Uterus (tissue), 4 donors: ENCODE measurements at places on chromosomes 1 and 21.

GRCh38 chr1:24900486-24900849 is 29.6 kb downstream of the RUNX3 start:
- no peak for DNase-seq

DNA sequence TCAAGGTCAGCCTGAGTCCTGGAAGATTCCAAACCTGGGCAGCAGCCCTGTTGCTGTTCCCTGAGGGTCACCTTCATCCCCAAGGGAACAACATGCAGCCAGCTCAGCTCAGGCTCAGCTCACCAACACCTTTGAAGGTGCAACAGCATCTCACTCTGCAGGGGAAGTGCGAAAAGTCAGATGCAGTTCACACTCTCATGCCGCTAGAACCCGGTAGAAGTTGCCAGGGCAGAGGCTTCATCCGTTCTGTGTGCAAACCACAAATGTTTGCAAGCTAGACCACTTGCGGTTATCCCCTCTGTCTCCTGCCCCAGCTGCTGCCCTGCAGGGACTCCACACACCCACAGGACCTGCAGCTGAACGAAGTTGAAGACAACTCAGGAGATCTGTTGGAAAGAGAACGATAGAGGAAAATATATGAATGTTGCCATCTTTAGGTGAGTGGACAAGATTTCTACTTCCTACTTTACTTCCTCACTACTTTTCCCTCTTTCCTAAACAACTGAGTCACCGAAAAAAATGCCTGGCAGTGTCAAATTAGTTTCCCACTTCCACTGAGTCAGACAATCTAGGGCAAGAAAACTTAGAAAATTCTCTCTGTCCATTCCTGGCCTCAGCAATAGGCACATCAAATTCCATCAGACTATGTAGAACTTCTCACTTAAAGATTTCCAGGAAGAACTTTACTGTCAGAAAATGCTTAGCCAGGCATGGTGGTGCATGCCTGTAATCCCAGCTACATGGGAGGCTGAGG is 1.8 kb upstream of the FCRL6 start:
- DNase-seq = no peak

DNA sequence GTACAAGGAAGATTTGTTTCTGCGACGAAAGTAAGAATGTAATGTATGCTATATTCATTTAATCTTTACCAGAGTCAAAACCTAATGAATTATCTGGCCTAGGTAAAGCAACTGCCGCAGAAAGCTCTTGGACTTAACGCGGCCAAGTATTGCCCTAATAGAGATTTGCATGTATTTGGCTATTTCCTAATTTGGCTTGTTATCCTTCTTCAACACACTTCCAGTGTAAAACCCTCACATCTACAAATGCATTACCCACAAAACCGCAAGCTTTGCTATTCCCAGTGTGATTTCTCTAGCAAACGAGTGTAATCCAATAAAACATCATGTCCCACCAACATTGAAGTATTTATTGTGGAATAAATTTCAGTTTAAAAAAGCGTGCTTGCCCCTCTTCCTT is 123.8 kb upstream of the LMO4 start:
- no peak for DNase-seq

GRCh38 chr1:92563457-92564216 is 76.9 kb upstream of the GFI1 start:
- DNase-seq = no peak

GRCh38 chr1:168608796-168609715 is 32.7 kb downstream of the XCL1 start:
- DNase-seq = peak; percentile 77

DNA sequence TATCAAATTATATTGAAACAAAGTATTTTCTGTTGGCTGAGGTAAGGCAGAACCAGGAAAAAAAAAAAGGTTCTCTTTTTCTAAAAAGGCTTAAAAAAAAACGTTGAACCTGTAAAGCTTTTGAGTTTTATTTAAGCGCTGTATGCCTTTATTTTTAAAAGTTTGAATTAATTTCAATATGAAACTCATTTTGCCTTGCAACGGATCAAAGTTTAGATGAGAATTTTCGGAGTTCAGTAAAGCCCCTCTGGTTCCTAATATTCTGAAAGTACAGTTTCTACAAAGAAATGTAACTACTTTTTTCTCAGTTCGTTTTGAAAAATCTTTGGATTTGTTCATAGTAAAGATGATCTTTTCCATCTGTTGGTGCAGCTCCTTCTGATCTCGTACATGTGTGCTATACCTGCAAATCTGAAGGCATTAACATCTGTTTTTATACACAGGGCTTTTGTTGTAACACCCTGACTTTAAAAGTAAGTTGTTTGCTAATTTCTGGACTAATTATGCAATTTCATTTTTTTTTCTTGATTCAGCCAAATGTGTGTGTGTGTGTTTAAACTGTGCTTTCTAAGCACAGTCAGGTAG is 1.7 kb downstream of the ZBTB18 start:
- DNase-seq = no peak

DNA sequence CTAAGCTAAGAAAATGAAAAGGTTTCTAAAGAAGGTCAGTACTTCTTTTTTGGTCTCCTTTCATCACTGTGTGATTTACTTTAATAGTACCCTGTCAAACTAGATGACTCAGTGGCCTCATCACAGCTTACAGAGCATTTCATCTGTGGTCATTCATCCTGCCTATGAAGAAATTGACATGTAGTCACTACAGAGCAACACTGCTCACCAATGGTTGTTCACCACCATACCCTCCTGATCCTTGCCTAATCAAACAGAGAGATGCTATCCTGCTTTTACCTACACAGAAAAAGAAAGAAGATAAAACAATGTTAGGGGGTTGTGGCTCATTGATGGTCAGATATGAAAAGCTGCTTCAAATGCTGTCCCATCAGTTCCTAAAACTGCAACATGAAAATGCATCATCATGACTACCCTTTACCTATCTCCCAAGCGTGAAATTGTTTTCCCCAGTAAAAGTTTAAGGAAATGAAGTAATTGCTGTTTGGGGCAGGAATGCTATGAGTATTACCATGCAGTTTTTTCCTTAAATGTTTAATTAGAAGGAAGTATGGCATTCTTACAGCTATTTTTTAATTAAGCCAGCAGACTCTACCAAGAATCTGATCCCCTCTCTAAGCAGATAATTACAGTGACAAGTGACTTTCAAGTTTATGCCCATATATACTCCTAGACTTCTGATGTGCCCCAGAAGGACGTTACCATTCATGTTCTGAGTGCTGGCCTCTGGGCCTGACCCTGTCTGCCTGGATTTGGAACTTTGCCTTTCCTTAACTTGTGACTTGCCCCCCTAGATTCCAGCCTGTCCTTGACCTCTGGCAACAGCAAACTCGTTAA is 46.1 kb upstream of the FBXO28 start:
- no peak for DNase-seq

DNA sequence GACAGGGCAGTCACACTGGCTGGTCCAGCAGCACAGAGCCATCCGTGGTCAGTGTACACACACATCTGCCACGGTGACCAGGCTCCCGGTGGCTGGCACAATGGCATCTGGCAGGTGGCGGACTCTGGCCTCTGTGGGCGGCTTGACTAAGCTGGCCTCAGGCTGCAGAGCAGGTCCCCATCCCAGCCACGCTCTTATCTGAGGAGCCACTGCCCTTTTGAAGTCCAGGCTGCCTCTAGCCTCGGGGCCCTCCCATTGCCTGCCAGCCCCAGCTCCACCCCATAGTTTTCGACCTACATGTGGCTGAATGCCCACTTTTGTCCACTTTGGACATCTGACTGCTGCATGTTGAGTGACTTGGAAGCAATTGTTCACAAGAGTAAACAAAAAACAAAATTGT is 29.9 kb upstream of the EDN2 start:
- DNase-seq = no peak

DNA sequence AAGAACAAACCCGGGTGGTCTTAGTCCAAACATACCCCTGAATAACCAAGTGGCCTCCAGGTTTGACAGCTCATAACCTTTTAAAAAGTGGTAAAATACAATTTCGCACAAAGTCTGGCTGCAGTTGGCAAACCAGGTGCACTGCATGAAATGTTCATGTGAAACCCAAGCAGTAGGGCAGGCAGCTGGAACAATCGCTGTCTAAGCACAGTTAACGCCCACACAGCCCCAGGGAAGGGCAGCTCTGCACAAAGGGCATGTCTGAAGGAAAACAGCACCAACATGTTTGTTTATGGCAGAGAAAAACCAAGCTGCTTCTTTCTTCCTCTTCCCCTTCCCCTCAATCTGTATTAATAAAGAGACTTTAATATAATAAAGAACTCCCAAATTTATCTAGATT is 49.5 kb downstream of the KIAA1614 start:
- DNase-seq = no peak

DNA sequence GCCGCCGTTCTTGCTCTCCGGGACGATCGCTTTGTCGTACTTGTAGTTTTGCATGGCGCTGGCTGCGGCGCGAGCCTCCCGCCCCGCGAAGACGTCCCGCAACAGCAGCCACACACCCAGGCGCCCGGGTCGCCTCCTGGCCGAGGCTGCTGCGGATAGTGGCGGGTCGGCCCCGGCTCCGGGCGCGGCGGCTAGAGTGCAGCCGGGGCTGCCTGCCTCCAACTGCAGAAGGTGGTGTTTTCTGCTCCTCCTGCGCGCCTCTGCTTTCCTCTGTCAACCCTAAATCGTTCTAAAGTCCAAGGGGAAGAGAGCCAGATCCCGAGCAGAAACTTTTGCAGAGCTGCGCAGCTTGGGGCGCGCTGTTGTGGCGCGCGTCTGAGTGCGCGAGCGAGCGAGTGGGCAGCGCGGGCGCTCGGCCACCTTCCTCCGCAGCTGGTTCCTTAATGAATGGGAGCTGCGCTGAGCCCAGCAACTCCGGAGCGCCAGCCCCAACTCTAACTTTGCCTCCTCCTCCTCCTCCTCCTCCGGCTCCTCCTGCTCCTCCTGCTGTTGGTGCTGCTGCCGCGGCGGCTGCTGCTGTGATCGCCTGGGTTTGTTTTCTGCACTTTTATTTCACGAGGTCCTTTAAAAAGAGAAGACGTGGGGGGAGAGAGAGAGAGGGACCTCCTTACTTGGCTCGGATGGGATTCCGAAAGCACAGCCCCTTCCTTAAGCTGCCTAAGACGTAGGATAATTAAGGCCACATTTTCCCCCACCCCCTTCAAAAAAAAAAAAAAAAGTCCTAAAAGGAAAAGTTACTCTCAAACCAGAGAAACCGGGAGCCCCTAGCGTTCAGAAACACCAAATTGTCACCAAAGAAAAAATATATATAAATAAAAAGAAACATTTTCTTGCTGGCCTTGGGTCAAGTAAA is at the start of gene PLPP3:
TSS of gene PLPP3 (minus strand) at position 601 of the 913 bp plus-strand sequence. CDS start at position 54, 547 bp downstream.
- peak; percentile 90 for DNase-seq

DNA sequence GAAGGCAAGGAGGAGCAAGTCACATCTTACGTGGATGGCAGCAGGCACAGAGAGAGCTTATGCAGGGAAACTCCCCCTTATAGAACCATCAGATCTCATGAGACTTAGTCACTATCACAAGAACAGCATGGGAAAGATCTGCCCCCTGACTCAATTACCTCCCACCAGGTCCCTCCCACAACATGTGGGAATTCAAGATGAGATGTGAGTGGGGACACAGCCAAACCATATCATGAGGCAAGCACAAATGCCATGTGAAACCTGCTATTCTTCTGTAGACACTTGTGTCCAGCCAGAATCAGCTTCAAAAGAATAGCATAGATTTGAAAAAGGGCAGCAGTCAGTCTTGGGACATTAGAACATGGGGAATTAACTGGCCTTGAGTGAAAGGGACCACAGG is 32.2 kb upstream of the UBE2U start:
- DNase-seq = no peak

- DNase-seq = no peak
Measured at GRCh38 chr1:11352816-11353799, 80.1 kb downstream of the UBIAD1 start.

- DNase-seq = no peak
Measured at GRCh38 chr1:199283794-199284193, 645.0 kb downstream of the PTPRC start.

DNA sequence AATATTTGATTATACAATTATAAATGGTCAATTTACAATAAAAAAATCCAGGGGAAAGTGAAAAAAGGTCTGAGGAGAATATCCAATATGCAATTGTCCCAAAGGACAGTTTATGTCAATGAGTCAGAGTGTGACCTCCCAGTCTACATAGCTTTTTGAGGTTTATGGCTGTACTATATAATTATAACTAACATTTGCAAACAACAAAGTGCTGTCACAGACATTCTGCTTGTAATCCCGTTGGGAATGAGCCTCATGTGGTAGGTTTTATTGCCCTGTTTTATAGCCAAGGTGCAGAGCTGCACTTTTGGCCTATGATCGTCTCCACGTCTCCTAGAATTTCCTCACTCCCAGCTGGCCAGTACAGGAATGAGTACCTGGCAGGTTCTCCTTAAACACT is 103.8 kb downstream of the ADSS2 start:
- no peak for DNase-seq

DNA sequence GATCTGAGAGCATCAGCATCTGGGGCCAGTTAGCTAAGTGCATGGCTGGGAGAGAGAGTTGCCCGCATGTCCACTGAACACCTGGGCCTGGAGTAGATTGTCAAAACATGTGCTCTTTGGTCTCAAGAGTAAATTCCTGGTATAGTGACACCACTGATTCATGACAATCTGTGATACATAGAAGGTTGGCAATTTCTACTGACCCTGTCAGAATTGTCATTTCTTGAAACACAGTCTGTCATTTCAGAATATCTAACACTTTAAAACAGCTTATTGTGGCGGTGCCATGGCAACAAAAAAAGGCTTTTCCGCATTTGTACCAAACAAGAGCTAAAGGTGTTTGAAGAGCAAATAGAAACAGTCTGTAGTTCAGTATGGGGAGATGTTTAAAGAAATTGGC is 186.4 kb upstream of the FAM78B start:
- DNase-seq = no peak

GRCh38 chr1:234239515-234239914 is 133.7 kb upstream of the COA6 start:
- DNase-seq = no peak

DNA sequence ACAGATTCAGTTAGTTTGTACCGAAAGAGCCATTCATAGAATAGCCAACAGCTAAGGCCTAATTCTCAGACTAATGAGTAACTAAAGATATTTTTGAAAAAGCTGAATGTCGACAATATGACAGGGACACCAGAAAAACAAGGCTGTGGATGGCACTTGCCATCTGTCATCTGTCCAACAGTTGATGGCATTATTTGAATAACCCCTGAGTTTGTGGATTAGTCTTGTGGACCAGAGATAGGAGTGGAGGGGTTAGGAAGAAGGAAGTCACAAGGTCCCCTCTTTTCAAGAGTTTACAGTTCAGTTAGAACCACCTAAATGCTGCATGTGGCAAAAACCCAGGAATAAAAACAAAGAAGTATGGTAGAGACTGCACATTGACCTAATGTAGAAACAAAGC is 356.5 kb upstream of the DUSP10 start:
- no peak for DNase-seq

- DNase-seq = peak; percentile 56
Measured at GRCh38 chr1:1433804-1434130, 1.7 kb upstream of the VWA1 start.

- no peak for DNase-seq
Measured at GRCh38 chr1:208910161-208910560, 666.0 kb upstream of the PLXNA2 start.
